ENCODE measurements at places on chromosomes 4 and X.

- DNase-seq = no peak
These were observed 2.5 kb downstream of the FAM50A start for GRCh38 chrX:154446430-154446829.

DNA sequence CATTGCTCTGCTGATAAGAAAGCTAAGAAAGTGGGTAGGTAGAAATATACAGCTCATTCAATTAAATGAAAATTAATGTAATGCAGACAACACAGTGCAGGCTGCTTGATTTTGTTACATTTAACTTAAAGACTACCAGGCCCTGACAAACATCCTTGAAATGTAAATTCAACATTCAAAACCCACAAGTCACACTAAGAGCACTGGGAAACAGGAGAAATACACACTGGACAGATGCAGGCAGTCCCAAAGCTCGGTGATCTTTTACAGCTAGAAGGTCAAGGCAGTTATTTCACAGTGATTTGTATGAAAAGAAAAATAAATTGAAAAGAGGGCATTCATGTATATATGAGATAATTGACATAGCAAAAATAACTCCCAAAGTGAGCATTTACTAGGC lies 94.3 kb upstream of the PLAC1 start:
- no peak for DNase-seq

GRCh38 chrX:124232523-124233201 lies 99.8 kb upstream of the TEX13D start:
- no peak for DNase-seq

GRCh38 chr4:124017185-124017785 lies 620.7 kb downstream of the SPRY1 start:
- no peak for DNase-seq

All from aorta (tissue), 5 donors.